Hepatocyte (in vitro differentiated cells): ENCODE measurements at places on chromosomes 3 and 15.

GRCh38 chr3:32841867-32842470, 24.2 kb downstream of the TRIM71 start:
- DNase-seq: no peak

- DNase-seq: no peak
Measured at GRCh38 chr15:48374472-48374871, 43.2 kb downstream of the DUT start.

DNA sequence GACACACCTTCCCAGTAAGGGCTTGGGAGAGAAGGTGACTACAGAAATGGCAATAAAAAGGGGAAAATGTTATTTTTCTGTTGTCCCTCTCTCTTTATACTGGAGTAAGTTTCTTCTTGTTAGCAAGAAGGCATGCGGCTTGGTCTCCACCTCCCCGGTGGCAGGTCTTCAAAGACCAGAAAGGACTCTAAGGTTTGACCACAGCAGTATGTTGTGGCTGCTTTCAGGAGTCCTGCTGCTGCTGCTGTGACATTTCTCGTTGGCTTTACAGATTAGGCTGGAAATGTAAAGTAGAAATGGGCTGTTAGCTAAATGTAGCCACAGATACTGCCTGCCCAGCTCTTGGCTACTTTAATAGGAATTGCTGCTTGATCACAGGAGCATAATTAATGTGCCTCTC, 175.8 kb upstream of the ZBTB20 start:
- DNase-seq: no peak

DNA sequence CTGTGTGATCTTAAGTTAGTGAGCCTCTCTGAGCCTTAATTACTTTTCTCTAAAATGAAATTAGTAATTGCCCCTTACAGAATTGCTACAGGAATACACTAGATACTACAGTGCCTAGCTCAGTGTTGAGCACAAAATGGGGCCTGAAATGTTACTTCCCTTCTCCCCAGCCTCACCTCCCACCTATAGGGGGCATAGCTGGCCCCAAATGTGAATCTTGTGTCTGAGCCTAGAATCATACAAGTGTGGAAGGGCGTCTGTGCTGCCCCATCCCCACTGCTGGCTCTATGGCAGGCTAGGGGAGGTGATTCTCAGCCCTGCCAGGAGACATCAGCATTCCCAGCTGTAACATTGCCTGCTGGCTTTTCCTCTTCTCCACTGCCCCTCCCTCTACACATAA, 42.7 kb downstream of the IFT122 start:
- DNase-seq: no peak

- DNase-seq: no peak
Measured at GRCh38 chr3:193132241-193132640, 108.8 kb upstream of the PLAAT1 start.

DNA sequence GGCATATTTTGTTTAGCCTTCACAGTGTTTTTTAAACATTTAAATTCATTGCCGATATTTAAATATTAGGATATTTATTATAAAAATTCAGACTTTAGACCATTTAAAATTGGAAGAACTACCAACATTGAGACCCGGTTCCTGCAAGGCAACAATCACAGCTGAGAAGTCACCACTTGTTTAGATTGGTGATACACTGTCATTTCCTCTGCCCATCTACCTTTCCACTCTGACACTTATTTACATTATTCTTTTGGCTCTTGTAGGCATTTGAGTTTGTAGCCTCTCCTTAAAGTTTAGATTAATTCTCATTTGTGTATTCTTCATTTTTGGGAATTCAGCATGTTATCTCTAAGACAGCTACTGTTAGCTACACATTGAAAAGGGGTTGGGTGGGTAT, 10.3 kb upstream of the IL20RB start:
- no peak for DNase-seq

- DNase-seq: no peak
Measured at GRCh38 chr3:140023616-140024530, 88.9 kb downstream of the CLSTN2 start.

- DNase-seq: no peak
Measured at GRCh38 chr3:126065876-126066275, 18.0 kb downstream of the SLC41A3 start.

DNA sequence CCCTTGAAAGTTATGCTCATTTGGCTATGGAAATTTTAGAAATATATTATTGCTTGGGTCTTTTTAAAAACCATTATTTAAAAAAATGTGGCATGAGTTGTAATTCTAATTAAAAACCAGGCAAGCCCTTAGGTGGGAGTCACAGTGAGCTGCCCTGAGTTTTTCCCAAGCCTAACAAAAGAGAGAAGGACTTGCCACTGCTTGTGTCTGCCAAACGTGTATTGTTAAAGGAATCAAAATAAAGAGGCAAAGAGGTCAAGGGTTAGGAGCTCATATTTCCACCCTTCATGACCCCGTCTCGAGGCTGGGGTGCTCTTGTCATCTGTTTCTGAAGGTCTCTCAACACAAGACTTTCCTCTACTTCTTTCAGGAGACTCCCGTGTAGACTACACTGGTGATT, 321.1 kb downstream of the ZIC1 start:
- DNase-seq: no peak

DNA sequence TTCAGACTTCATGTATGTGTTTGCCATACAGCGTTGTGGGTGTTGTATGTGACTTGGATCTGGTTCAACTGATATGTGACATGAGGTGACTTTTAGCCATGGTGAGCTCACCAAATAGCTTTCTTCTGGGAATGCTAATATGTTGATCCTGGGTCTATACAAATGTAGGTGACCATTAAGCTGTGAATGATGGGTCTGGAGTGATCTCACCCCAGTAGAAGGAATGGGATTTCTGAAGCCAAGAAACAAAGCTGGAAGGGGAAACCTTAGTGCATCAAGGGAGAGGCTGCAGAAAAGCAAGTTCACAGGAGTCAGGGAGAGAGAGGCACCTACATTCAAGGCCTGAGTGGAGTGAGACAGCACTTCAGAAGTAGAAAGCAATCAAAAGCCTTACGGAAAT, 421.0 kb upstream of the THRB start:
- no peak for DNase-seq

GRCh38 chr15:78216276-78217104, 17.9 kb downstream of the ACSBG1 start:
- DNase-seq: no peak

GRCh38 chr3:171901615-171902312, 58.6 kb downstream of the TMEM212 start:
- no peak for DNase-seq

DNA sequence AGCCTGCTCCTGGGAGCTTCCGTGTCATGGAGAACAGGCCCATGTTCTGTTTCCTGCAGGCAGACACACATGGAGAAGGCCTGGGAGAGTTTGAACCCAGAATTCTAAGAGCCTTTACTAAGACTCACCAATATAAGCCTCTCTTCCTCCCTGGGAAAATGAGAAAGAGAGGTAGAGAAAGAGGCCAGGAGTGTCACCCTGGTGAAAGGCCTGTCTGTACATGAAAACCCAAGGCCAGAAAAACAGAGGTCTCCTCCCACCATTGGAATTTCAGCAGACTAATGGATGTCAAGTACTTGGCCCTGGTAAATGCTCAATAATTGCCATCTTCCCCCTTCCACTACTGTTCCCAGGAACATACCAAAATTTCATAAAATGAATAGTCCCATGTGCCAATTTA, 117.6 kb downstream of the TOP2B start:
- no peak for DNase-seq

DNA sequence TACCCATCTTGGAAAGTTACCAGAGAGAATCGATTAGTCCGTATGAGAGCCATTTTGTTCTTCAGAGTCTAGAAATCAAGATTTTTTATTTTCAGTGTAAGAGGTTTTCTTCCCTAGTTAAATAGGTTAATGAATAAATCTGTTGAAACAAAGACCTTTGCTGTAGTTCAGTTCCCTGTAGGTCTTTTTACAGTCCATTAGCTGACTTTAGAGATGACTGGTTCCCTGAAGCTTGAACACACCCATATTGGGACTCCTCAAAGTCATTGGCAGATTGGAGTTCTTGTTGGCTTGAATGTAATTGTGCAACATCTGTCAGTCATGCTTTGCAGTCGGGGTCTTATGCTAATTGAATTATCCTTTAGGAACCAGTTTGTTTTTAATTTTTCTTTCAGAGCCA, 45.3 kb downstream of the SEMA6D start:
- no peak for DNase-seq

DNA sequence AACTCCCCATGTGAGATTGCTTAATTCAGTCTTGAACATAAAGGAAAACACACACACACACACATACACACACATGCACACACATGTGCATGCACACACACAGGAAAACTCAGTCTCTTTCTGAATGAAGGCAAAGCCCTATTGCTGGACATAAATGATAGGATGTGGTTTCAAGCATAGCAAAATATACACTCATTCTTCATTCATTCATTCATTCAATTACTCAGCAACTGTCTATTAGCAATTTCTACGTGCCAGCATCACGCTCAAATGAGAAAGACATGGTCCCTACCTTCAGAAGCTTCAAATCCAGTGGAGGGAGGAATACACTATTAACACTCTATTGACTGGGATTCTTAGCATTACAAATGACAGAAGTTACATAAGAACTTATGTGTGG, 41.8 kb upstream of the UBE2E2 start:
- DNase-seq: no peak

GRCh38 chr15:59013246-59013873, 25.9 kb downstream of the RNF111 start:
- no peak for DNase-seq

- no peak for DNase-seq
Measured at GRCh38 chr15:101025896-101026631, 106.9 kb downstream of the LRRK1 start.
